ENCODE measurements at places on chromosomes 1 and 21.

DNA sequence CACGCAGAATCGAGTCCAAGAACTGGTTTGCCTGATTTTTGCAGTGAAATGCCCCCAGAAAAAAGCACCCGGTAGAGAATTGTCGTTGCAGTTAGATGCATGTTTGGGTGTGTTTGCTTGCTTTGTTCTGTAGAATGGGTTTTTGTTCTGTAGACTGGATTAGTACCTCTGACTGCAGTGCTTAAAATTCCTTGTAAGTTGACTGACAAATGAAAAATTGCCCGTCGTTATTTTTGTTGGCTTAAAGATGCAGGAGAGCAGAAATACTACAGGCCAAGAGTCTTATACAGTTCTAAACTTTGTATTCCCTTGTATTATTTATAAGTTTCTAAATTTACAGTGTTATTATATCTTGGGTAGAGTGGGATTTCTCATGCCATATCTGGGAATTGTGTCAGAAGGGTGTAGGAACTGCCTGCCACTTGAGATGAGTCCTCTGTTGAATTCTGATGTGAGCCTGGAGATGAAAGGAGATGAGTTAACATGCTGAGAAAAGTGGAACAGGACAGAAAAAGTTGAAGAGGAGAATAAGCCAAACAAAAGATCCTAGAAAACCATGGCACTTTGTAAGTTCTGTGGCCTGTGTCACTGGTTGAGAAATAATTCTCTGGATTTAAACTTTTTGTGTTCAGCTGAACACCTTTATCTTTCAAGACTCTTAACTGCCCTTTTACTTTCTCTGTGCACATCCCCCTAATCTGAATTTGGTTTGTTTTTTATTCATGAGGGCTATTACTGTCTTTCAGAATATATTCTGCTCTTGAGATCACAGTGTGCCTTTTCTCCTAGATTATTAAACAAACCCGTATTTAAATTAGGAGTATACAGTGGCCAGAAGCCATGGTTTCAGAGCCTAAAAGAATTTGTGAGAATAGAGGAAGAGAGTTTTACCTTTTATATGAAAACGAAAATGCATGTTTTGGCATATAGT lies 1.4 kb downstream of the DESI2 start:
- no peak for DNase-seq

DNA sequence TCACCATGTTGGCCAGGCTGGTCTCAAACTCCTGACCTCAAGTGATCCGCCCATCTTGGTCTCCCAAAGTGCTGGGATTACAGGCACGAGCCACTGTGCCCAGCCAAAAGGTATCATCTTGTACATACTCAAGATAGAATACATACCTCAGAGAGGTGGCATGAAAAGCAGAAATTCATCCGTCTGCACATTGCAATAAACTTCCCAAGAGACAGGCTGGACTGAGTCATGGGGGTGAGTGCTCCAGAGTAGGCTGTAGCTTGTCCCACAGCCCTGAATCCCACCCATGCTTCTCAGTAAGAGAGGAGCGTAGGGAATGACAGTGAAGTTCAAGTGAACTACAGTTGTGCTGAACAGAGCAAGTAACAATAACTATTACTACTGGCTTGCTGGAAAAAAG lies 19.7 kb downstream of the TOR3A start:
- DNase-seq, result no peak

DNA sequence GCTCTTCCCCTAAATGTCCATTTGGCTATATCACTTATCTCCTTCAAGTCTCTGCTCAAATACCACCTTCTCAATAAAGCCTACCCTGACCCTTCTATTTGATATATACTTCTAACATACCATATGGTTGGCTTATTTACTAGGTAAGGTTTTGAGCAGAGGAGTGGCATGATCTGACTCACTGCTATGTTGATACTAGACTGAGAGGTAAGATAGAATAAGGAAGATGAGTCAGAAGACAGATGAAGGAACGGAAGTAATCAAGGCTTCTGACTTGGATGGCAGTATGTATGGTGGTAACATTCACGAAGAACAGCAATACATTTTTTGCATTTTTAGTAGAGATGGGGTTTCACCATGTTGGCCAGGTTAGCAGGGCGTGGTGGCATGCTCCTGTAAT lies 4.8 kb upstream of the HRNR start:
- no peak for DNase-seq

- no peak for DNase-seq
These were observed 10.9 kb downstream of the IER5 start for GRCh38 chr1:181099152-181100014.

GRCh38 chr1:30892671-30893073 lies 15.9 kb downstream of the SDC3 start:
- DNase-seq, result no peak

GRCh38 chr1:45906883-45907282 lies 103.5 kb downstream of the MAST2 start:
- DNase-seq, result no peak

- DNase-seq, result no peak
These were observed 108.7 kb downstream of the DMRTB1 start for GRCh38 chr1:53567851-53568250.

DNA sequence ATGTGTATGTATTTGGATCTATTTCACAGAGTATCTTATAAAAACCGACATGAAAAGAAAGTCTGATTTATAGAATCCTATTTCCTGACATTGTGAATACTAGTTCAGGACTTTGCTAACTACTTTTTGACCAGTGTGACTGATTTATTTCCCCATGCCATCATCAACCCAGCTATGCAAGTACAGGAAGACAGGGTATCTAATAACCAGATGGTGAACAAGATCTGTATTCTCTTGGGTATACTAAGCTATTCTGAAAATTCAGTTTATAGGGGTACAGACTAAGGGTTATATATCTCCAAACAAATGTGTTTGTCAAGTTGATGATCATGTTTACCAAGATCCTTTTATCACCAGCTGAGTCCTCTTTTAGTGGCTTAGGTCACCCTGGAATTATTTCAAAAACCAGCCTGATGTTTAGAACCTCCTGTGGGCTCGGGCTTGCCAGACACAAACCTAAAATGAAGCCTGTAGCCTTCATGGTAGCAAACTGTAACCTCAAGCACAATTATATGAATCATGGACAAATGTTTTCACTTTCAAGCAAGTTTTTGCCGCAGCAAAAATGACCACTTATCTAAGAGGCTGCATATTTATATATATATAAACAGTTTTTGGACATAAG lies 185.1 kb downstream of the FGGY start:
- DNase-seq, result no peak

DNA sequence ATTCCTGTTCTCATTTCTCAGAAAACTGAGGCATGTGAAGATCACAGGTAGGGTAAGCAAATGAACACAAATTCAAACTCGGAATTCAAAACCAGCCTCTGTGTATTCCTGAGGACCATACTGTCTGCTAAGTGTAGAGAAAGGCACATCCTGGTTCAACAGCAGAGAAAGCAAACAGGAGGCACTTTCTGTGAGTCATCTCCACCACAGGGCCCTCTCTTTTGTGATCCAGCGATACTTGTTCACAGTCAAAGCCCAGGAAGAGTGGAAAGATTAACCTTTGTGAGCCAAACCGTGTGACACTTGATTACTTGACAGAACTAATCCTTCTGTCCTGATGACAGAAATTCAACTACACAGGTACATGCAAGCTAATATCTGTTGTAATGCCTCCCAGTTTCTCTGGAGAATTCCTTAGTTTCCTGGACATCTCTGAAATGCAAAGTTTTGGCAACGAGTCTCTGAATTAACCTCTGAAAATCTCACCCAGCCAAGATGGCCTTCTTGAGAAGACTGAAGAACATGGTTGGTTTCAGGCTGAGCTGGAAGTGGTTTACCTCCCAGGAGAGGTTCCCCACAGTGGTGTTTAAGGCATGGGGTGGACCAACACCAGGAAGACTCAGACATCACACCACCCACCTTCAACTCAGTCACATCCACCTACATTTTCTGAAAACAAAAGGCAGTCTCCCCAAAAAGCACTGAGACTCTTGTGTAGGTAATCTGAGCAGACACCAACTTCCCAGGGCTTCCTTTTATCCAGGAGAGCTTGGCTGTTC lies 98.2 kb upstream of the ERG start:
- DNase-seq, result no peak

GRCh38 chr1:70495370-70495769 lies 84.3 kb downstream of the CTH start:
- no peak for DNase-seq

- no peak for DNase-seq
These were observed 826 bp downstream of the TRIM17 start for GRCh38 chr1:228415853-228416216.

- no peak for DNase-seq
These were observed 319.4 kb downstream of the KCNH1 start for GRCh38 chr1:210814382-210815123.

DNA sequence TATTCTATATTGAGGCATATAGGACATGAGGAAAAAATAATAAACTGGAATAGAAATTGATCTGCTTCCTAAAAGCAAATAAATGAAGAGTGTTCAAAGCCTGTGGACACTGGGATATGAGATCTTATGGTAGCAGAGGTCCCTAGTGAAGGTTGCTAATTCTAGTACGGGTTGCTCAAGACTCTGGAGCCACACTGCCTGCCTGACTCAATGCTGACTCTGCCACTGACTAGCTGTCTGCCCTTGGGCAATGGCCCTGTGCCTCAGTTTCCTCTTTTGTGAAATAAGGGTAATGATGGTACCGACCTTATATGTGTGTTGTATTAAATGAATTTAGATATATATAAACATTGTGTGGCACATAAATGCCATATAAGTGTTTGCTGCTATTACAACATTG lies 59.0 kb upstream of the C1orf53 start:
- DNase-seq, result no peak

DNA sequence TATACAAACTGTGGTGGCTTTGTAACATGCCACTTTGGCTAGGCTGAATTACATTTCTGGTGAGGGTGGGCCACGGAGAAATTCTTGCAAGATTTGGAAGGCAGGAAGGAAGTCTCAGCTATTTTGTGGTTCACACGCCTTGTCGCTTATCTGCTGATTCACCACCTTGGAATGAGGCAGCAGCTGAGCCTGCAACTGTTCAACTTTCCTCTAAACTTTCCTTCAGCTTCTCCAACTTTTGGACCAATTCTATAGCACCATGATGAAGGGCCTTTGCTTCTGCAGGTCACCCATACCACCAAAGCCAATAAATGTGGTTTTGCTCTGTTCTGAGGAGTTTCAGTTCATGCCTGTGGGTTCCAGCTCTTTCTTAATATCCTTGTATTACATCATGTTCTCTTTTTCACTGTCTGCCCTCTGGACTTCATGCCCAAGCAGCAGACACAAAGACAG lies 337.6 kb upstream of the SNX7 start:
- peak; percentile 89 for DNase-seq

DNA sequence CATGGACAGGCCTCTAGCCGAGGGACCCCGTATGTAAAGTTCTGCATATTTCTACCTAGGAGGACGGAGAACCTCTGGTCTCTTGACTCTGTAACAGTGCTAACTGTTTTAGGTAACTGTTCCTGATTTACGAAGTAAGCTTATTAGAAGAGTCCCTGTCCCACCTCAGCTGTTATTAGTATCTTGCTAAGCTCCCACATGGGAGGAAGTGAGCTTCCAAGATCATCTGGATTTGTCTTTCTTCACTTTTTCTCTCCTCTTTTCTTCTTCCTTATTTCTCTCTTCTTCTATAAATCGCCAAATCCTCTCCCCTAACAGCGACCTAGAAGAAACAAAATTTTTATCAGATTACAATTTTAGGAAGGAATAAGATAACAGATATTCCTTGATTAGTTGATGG lies 4.4 kb downstream of the CD53 start:
- no peak for DNase-seq

DNA sequence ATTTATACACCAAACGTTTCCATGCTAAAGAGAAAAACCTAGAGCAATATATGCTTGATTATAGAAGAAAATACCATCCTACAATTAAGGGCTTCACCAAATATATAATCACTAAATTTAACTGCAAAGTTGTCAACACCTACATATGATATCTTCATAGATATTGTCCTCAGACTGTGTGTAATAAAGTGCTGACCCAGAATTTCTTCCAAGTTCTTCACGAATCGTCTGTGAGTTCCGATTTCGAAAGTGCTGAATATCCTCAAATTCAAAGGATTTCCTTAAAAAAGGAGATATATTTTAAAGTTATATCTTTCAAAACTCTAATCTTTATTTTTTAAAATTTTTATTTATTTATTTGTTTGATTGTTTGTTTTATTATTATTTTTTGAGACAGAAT lies 41.9 kb upstream of the BCAS2 start:
- DNase-seq, result no peak

DNA sequence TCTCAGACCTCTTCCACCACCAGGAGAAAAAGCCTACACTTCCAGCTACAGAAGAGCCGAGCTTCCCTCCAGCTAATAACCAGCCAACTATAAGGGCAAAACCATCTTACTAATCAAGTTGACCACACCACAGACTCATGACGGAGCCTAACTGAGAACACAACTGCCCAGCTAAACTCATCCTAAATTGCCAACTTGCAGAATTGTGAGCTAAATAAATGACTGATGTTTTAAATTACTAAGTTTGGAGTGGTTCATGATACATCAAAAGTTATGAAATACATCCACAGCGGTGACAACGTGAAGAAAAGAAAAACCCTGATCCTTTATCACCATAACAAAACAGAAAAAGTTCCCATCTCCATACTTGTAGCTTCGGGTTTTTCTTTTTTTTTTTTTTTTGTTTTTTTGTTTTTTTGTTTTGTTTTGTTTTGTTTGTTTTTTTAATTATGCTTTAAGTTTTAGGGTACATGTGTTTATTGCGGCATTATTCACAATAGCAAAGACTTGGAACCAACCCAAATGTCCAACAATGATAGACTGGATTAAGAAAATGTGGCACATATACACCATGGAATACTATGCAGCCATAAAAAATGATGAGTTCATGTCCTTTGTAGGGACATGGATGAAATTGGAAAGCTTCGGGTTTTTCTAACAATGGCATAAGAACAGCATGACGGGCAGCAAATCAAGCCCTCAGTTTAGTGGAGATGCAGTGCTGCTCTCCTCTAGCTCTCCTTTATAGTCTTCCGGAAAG lies 122.6 kb downstream of the PIGK start:
- no peak for DNase-seq

DNA sequence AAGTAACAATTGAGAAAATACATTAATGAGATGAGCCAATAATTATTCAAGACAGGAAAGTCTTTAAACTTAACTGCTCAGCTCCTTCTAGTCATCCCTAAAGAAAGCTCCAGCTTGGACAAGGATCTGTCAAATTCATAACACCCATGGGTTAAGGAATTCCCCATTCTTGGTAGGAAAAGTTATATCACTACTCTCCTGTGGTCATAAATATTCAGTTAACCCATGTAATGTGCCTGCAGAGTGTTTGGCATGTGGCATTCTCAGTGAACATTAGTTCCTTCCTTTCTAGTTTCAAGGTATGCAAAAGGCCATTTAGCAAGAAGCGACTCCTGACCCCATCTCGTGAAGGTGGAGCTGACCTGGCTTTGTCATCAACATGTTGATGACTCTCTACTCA lies 76.7 kb upstream of the VCAM1 start:
- no peak for DNase-seq

GRCh38 chr1:220233927-220234326 lies 38.3 kb downstream of the RAB3GAP2 start:
- no peak for DNase-seq

- DNase-seq, result no peak
These were observed 304.0 kb downstream of the HHIPL2 start for GRCh38 chr1:222243902-222244301.

Measured in Kasumi-1 (cell line).